ENCODE measurements at places on chromosomes 13 and 19.

DNA sequence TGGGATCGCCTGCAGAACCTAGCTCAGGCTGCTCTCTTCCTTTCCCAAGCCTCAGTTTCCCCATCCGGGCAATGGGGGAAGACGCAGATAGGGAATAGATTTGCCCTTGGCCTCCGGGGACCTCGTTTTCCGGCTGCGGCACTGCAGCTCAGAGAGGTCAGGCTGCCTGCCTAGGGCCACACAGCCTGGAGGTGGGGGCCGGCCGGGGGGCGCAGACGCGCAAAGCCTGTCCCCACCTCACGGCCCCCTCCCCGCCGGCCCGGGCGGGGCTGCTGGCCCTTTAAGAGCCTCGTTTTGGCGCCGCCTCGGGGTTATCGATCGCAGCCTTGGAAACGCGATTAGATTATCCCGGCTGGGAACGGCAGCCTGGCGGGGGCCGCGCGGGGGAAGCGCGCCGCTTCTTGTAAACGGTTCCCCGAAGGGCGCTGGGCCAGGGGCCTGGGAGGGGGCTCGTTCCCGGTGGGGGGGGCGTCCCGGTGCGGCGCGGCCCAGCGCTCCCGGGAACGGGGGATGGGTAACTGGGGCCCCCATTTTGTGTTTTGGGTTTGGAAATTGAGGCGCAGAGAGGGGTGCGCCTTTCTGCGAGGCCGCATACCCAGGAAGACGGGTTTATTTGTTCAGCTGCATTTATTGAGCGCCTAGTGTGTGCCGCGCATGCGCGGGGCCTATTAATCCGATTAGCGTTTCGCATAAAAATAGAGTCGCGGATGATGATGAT, 23.4 kb upstream of the TCF3 start:
- no peak for DNase-seq

DNA sequence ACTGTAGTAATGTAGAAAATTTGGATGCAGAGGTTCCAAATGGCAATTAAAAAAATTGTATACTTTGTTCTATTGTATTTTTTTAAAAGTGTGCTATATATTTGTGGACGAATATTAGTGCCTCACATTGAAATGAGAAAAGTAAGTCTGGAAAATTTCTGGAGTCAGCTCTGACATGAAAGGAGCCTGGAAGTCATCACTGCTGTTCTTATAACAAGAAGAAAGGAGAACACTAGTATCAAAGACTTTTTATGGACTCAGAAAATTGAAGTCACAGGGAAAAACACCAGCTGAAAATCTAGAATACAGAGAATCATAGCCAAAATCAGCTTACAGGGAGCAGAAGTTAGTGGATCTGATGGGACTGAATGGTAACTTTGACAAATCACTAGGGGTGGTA, 1450.7 kb upstream of the SPRY2 start:
- DNase-seq: no peak

DNA sequence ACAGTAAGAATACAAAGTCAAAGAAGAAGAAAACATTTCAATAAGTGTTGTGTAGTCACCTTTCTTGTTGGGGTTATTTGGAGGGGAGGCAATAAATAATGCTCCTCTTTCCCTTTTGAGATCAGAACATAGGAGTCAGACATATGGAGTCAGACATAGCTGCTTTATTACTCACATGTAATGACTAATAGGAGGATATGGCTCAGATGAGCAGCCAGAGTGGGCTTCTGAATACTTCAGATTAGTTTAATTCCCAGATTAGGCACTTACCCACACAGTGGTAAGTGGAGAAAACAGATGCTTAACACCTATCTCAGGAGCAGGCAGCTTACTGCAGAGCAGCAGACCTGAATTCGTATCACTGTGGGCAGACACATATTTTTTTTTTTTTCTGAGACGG, 31.7 kb upstream of the C1QTNF9B start:
- DNase-seq: no peak

DNA sequence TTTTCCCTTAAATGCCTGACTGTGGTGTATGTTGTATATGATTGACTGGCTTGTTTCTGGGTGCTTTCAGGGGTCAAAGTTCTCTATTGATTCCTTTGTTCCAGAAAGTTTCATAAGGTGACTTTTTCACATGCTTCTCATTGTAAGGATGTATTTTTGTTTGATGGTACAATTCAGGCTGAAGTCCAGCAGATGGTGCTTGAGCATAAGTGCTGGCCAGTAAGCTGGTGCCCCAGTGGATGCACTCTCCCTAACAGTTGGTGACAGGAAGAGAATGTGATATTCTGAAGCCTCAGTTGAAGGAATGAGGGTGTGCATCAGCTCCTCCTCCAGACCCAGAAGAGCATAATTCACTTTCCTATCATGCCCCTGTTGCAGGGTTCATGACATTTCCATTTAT, 1941.6 kb upstream of the PRR20A start:
- DNase-seq: no peak

GRCh38 chr19:42488783-42489521, 39.3 kb downstream of the CEACAM1 start:
- DNase-seq: no peak

GRCh38 chr13:96728463-96728862, 265.8 kb downstream of the OXGR1 start:
- no peak for DNase-seq

Measured in C1 segment of cervical spinal cord (tissue), 14 donors.